ENCODE measurements at places on chromosomes 11 and 22. TPM values are rescaled to one million over a fixed set of nuclear protein-coding genes. Genes with fewer than 3 reads are reported as not detected.

PHRF1 gene
- 38.8 TPM for total RNA-seq

ART5 gene
- not detected for total RNA-seq

OR2AG1 gene
- not detected for total RNA-seq

NUDT8 gene
- total RNA-seq, result 20.4 TPM

OR52H1 gene
- not detected for total RNA-seq

TRIM29 gene
- not detected for total RNA-seq

UCP3 gene
- total RNA-seq, result 1.3 TPM

SYT12 gene
- total RNA-seq, result not detected

PRR5L gene
- total RNA-seq, result 6.1 TPM

RASL10A gene
- 1.9 TPM for total RNA-seq

MMP12 gene
- total RNA-seq, result not detected

LINC01488 gene
- not detected for total RNA-seq

RNF214 gene
- total RNA-seq, result 28.2 TPM

AMOTL1 gene
- 37.8 TPM for total RNA-seq

LDHAL6A gene
- not detected for total RNA-seq

CRYBB2 gene
- total RNA-seq, result 1.4 TPM

All from endothelial cell of umbilical vein (primary cell).